ENCODE measurements at places on chromosomes 3 and 15.

DNA sequence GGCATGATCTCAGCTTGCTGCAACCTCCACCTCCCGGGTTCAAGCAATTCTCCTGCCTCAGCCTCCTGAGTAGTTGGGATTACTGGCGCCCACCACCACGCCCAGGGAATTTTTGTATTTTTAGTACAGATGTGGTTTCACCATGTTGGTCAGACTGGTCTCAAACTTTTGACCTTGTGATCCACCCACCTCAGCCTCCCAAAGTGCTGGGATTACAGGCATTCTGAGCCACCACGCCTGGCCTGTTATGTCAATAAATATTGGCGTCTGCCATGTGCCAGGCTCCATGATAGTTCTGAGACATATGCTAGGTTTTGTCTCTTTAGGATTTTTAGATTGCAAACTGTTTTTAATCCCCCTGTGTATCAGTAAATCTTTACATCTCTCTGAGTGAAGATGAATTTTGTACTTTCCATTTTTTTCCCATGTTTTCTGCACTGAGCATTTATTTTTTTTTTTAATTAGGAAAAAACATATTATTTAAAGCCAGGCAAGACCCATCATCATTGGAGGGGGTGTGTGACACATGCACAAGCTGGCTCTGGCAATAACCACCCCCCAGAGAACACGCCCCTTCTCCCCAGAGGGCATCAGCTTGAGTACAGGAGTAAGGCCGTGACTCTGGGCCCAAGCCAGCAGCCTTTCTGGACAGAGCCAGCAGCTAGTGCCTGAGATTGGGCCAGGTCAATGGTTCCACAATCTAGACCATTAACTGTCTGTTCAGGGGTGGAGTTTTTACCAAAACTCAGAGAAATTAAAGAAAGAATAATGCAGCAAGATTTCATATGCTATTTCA lies 51.0 kb upstream of the ATP1B3 start:
- DNase-seq, result no peak

DNA sequence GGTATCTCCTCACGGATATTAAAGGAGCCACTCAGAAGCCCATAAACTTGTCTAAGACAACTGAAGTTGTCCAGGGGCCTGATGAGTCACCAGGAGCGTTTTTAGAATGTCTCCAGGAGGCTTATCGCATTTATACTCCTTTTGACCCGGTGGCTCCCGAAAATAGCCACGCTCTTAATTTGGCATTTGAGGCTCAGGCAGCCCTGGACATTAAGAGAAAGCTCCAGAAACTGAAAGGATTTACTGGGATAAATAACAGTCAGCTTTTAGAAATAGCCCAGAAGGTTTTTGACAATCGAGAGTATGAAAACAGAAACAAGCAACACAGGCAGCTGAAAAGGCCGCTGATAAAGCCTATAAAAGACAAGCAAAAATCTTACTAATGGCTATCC lies 4.1 kb downstream of the DET1 start:
- no peak for DNase-seq

GRCh38 chr15:65245096-65245856 lies 34.0 kb upstream of the CILP start:
- no peak for DNase-seq

GRCh38 chr15:55638764-55639163 lies 50.6 kb upstream of the PYGO1 start:
- no peak for DNase-seq

DNA sequence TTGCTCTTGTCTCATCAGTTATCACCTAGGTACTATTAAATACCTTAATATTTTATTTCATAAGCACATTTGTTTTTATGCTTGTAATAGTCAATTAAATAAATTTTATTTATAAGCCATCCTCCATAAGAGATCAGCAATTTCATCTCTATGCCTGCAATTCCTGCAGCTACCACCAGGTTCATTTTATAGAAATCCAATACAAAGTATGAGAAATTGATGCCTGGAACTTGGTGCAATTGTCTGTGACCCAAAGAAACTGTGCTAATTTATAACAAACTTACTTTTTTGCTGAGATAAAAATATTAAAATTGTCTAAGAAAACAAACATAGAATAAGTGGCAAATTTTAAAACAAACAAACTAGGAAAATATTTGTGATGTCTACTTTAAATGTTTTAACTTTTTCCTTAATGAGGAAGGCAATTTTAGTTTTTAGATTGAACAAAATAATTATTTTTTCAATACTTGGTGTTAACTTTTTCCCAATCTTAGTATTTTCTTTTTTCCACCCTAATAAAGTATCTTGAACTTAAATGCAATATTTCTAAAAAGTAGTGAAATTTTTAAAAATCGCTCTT lies 1026.6 kb downstream of the ROBO1 start:
- DNase-seq, result no peak

- DNase-seq, result no peak
Observed at GRCh38 chr3:43073836-43074220, 32.1 kb downstream of the POMGNT2 start.

DNA sequence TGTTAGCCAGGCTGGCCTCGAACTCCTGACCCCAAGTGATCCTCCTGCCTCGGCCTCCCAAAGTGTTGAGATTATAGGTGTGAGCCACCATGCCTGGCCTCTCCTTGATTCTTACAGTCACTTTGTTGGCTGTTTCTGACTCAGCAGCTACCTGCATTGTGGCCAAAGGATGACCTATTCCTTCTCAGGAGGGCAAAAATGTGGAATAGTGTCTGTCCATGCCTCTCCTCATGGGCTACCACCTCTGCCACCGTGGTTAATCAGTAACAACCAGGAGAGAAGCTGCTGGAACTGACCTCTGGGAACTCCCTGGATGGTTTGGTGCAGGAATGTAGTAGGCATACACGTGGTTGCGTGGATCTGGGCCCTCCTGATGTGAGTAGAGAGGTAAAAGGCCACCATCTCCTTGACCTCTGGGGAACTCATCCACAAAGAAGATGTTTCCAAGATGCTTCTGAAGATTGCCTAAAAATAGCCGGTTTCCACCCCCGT lies 63.3 kb downstream of the FLNB start:
- DNase-seq, result no peak
